ENCODE measurements at places on chromosomes 6 and 20.

DNA sequence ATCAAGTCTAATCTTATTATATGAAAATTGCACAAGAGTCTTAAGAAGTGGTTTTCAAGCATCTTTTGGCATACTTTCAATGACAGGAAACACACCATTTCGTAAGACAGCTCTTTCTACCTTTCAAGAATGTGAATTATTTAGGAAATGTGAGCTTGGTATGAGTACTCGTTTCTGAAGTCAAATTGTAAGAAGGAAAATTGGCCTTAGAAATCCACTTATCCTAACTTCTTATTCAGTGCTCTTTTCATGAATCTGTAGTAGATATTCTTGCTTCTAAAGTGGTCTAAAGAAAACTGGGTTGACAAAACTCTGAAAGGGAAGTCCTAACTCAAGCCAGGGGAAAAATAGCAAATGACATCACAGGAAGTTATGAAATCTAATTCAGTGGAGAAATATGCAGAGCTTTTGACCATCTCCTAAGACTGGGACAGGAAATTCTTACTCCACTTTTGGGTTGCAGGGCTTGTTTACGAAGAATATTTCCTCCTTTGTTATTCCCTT is 38.5 kb upstream of the OGFRL1 start:
- H3K4me3 ChIP-seq: no peak overlapping the region
- no peak for DNase-seq
- no peaks in the 10 kb centered on the region for H3K36me3 ChIP-seq
- no peaks in the 10 kb centered on the region for H3K27me3 ChIP-seq
- no peaks in the 10 kb centered on the region for H3K4me1 ChIP-seq

DNA sequence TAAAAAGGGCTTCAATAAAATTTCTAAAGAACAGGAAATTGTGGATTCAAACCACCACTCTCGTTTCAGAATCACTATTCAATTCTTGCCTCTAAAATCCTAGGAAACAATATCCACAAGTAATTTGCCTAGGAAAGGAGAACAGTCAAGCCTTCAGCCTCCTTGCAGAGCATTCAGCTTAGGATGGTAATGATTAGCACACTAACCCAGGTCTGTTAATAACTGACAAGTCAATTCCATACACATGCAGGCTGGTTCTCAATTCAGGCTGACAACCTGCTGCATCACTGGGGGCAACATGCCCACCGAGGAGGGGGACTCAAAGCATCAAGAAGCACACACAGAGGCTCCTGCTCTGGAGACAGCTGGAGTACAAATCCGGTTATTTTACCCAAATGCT is 57.6 kb downstream of the GMDS start:
- no peak for DNase-seq
- H3K4me1 ChIP-seq: no peaks in the 10 kb centered on the region
- no peaks in the 10 kb centered on the region for H3K36me3 ChIP-seq
- H3K4me3 ChIP-seq: no peak overlapping the region
- H3K27me3 ChIP-seq: no peaks in the 10 kb centered on the region

DNA sequence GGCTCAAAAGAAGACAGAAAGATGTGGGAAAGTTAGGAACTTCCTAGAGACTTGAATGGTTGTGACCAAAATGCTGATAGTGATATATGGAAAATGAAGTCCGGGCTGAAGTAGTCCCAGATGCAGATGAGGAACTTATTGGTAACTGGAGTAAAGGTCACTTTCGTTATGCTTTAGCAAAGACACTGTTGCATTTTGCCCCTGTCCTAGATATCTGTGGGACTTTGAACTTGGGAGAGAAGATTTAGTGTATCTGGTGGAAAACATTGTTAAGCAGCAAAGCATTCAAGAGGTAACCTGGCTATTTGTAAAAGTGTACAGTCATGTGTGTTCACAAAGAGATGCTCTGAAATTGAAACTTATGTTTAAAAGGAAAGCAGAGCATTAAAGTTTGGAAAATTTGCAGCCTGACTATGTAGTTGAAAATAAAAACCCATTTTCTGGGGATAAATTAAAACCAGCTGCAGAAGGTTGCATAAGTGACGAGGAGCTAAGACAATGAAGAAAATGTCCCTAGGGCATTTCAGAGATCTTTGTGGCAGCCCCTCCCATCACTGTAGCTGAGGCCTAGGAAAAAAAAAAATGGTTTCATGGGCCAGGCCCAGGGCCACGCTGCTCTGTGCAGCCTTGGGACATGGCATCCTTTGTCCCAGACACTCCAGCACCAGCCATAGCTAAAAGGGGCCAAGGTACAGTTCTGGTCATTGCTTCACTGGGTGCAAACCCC is 1692.2 kb downstream of the HACE1 start:
- H3K27ac ChIP-seq: no peak overlapping the region
- no peaks in the 10 kb centered on the region for H3K36me3 ChIP-seq
- H3K4me3 ChIP-seq: no peak overlapping the region
- H3K4me1 ChIP-seq: no peaks in the 10 kb centered on the region

DNA sequence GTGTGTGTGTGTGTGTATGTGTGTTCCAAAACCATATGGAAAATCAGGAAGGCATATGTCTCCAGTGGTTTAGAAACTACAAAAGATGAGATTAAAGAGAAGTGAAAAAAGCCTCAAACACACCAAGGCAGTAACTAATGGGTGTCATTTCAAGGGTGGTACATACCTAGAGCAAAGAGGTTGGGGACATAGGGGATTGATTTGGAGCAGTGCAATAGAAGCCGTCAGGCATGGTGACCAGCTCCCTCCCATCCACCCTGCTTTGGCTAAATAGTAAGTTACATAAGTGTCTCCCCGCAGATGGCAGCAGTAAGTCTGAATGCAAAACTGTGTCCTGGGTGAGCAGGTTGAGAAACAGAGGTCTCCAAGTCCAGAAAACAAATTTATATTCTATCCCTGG is 10.4 kb upstream of the ELMO2 start:
- H3K27ac ChIP-seq: no peak overlapping the region
- H3K4me3 ChIP-seq: no peak overlapping the region
- no peak for DNase-seq
- no peaks in the 10 kb centered on the region for H3K4me1 ChIP-seq

DNA sequence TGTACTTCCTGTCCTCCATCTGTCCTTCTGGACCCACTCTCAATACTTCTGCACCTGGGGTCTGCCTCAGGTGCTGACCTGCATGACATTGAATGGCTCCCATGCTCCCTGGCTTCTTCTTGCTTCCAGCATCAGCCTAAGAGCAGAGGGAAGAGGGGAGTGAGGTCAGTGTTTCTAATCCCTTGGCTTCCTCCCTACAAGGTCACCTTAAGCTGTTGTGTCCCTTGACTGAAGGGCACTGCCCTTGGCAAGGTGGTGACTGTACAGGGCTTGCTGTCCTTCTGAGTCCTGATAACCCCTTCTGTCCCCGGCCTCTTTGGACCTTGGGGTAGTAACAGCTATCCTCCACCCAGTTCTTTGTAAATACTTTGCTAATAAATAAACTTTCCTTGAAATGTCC is 9.6 kb downstream of the HLA-DMB start:
- no peaks in the 10 kb centered on the region for H3K27me3 ChIP-seq
- no peak overlapping the region for H3K27ac ChIP-seq
- no peaks in the 10 kb centered on the region for H3K36me3 ChIP-seq

DNA sequence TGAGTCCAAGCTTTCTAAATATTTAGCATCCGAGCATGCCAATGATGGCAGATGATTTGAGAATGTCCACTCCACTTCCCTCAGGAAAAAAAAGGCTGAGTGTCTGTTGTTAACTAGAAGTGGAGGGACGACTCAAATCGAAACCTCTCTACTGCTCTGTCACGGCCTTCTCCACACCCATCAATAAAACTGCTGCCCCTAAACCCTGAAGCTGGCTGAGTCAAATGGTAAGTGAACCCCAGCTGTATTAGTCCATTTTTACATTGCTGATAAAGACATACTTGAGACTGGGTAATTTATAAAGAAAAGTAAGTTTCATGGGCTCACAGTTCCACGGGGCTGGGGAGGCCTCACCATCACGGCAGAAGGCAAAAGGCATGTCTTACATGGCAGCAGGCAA is 707.0 kb downstream of the QKI start:
- no peak overlapping the region for H3K27ac ChIP-seq
- DNase-seq: no peak
- H3K4me3 ChIP-seq: no peak overlapping the region
- no peaks in the 10 kb centered on the region for H3K4me1 ChIP-seq
- H3K27me3 ChIP-seq: no peaks in the 10 kb centered on the region
- no peaks in the 10 kb centered on the region for H3K36me3 ChIP-seq

DNA sequence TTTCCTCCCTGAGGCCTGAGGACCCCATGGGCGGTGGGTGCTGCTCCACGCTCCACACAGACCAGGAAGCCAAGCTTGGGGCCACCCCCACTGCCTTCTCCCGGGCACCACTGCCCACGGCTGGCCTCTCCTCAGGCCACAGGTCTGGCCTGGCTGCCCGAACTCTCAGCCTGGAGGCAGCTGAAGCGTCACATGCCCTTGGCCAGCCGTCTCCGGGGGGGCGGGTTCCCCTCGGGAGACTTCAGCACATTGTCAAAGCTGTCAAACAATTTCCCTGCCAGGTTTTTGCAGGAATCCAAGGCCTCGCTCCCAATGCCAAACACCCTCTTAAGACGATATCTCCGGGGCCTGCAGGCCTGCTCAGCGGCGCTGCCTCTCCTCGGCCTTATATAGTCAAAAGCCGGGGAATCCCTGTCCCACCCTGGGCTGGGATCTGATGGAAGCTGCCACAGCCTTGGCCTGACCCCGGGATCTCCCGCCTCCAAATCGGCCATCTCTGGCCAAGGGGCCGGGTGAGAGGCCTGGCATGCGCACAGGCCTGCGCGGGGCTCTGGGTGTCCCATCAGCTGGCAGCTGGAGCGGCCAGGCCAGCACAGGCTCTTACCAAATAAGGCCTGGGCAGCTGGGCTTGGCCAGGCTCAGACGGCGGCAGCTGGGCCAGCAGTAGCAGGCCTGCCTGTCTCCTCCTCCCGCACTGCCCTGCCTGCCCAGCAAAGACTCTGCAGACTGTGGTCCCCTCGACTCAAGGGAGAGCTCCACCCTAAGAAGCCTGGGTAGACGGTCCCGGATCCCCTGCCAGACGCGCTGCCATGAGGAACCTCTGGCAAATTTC is 49.7 kb downstream of the RBM38 start:
- peaks cover 5% of the 10 kb centered on the region for H3K27me3 ChIP-seq
- peaks cover 8% of the 10 kb centered on the region for H3K4me1 ChIP-seq
- H3K4me3 ChIP-seq: no peak overlapping the region
- no peaks in the 10 kb centered on the region for H3K36me3 ChIP-seq
- H3K27ac ChIP-seq: peak overlapping the region; percentile 86

DNA sequence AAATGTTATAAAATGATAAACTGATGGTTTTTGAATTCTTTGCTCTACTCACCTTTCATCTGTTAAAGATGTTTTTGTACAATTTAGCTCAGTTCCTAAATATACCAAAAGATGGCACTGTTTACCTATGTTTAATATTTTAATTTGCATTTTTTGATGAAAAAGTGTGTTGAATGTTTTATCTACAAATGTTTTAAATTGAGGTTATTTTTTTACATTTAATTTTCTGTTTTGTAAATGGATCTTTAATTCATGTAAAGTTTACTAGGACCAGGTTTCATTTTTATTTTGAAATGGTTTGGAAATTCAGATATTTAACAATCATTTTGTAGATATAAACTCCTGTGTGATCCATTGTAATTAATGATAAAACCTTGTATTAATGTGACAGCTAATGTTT is 30.0 kb downstream of the CDKAL1 start:
- peaks cover 5% of the 10 kb centered on the region for H3K36me3 ChIP-seq
- H3K4me3 ChIP-seq: no peak overlapping the region
- no peak for DNase-seq
- no peaks in the 10 kb centered on the region for H3K27me3 ChIP-seq
- H3K4me1 ChIP-seq: no peaks in the 10 kb centered on the region
- no peak overlapping the region for H3K27ac ChIP-seq

DNA sequence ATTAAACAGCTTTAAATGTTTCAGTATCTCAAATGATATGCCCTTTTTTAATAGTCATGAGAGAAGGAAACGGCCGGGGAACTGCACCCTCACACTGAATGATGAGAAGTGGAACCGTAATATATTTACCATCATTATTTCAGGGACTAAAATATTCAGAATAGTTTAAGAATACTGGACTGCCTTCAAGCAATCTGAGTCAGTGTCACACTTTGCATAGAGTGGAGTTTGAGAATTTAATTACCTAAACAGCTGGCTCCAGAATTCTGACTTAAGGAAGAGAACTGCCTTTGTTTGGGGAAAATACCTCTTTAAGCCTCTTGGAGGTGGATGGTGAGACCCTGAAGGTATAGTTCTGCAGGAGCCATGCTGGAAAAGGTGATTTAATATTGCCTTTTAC is 135.9 kb upstream of the EPHA7 start:
- H3K27ac ChIP-seq: no peak overlapping the region
- H3K36me3 ChIP-seq: no peaks in the 10 kb centered on the region
- H3K27me3 ChIP-seq: no peaks in the 10 kb centered on the region
- no peaks in the 10 kb centered on the region for H3K4me1 ChIP-seq
- H3K4me3 ChIP-seq: no peak overlapping the region

GRCh38 chr20:4243071-4243470 is 227.7 kb upstream of the RNF24 start:
- H3K27ac ChIP-seq: no peak overlapping the region
- H3K36me3 ChIP-seq: no peaks in the 10 kb centered on the region
- no peak overlapping the region for H3K4me3 ChIP-seq
- H3K4me1 ChIP-seq: no peaks in the 10 kb centered on the region

- H3K36me3 ChIP-seq: no peaks in the 10 kb centered on the region
- H3K4me1 ChIP-seq: no peaks in the 10 kb centered on the region
- DNase-seq: no peak
Observed at GRCh38 chr6:148247386-148248063, 95.1 kb upstream of the SASH1 start.

DNA sequence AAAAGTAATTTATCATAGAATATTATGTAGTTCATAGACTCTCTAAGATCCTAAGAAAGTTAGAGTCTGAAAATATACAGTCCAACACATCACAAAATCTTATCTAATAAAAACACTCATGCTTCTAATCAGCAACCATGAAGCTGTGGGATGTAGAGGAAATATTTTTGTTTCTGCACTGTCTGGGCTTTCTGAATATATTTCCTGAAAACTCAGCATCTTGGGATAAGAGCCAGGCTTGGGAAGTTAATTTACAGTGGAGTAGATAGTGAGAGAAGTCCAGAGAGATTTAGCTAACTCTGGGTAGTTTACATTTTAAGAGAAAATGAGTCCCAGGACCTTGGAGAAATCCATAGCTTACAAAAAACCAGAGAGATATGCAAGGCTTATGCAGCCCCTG is 150.4 kb upstream of the BMP5 start:
- H3K27ac ChIP-seq: no peak overlapping the region
- DNase-seq: no peak
- no peak overlapping the region for H3K4me3 ChIP-seq
- H3K4me1 ChIP-seq: no peaks in the 10 kb centered on the region
- H3K27me3 ChIP-seq: no peaks in the 10 kb centered on the region

- peaks cover 19% of the 10 kb centered on the region for H3K4me1 ChIP-seq
- no peaks in the 10 kb centered on the region for H3K36me3 ChIP-seq
- no peak for DNase-seq
- no peak overlapping the region for H3K4me3 ChIP-seq
- H3K27ac ChIP-seq: peak overlapping the region; percentile 52
Observed at GRCh38 chr6:169905041-169905807, 153.8 kb downstream of the ERMARD start.

All from esophagus squamous epithelium (tissue), 5 donors.